ENCODE measurements at places on chromosomes 2 and 18.

DNA sequence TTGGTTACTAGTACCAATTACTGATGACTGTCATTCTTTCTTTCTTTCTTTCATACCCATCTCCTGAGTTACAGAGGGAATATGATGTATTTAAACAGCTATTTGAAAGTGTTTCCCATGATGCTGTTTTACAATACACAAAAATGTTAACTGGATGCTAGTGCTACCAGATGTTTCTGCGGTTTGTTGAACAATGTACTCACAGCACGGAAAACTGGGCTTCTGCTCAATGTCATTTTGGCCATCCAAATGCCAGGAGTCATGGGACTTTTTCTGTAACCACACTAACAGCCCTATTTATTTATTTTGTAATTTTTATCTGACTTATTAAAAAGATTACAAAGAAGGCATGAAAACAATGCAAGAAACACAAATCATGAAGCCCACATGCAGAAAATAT lies 313.8 kb downstream of the RIT2 start:
- no peak for DNase-seq

- DNase-seq: peak; percentile 74
Measured at GRCh38 chr2:237434866-237435311, 20.9 kb upstream of the COL6A3 start.

GRCh38 chr2:169108099-169108884 lies 38.9 kb downstream of the DHRS9 start:
- DNase-seq: no peak

GRCh38 chr2:239955989-239956817 lies 68.9 kb downstream of the NDUFA10 start:
- no peak for DNase-seq

DNA sequence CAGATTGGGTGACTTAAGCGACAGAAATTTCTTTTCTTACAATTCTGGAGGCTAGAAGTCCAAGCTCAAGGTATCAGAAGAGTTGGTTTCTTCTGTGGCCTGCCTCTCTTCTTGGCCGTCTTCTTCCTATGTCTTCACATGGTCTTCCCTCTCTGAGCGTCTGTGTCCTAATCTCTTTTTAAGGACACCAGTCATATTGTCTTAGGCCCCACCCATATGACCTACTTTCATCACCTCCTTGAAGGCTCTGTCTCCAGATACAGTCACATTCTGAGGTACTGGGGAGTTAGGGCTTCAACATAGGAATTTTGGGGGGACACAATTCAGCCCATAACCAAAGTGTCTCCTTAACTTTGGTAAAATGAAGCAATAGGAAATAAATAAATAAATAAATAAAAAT lies 110.9 kb upstream of the EPC2 start:
- no peak for DNase-seq

DNA sequence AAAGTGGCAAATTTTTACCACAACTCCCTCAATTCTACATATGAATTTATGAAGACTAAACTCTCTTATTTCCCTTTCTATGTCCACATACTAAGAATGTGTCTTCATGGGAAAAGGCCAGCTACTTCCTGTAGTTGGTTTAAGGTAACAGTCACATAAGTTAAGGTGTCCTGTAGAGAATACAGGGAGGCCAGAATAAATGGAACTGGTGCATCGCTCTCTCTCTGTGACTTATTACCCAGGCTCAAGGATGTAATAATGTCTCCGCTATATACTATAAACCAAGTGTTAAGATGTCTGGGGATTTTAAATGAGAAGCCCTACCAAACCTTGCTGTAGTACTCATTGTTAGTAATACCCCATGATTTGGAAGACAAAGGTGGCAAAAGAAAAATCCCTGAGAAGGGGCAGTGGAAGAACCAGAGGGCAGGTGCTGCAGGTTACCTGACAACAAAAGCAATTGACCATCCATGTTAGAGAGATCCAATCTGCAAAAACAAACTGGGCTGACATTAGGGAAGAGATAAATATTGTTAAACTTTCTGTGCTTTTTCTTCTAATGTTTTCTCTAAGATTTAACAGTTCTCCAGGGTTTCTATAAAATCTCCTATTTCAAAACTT lies 372.8 kb downstream of the TMX3 start:
- DNase-seq: no peak

DNA sequence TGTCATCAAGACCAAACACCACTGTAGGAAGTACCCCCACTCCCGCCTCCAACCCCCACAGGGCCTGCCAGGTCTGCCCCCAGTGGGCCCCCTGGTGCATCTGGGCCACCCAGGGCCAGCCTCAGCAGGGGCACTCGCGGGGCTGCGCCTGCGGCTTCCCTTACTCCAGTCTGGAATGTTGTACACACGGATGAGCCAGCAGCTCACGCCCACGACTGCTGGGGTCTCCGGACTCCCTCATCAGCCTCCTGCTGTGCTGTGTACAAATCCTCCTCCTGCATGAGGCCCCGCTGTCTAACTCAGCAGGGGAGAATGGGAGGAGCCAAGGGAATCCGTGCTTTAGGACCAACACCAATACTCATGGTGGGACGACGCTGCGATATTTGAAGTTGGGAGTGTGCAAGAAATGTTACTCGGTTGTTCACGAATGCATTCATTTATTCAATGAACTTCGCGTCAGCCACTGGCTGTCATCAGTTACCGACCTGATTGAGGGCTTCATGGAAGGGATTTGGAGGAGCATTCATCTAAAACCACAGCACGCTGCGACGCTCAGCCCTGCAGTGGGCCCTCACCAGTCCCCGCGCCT lies 654 bp upstream of the ASB1 start:
- no peak for DNase-seq

- no peak for DNase-seq
Measured at GRCh38 chr2:241722896-241723454, 11.5 kb upstream of the D2HGDH start.

DNA sequence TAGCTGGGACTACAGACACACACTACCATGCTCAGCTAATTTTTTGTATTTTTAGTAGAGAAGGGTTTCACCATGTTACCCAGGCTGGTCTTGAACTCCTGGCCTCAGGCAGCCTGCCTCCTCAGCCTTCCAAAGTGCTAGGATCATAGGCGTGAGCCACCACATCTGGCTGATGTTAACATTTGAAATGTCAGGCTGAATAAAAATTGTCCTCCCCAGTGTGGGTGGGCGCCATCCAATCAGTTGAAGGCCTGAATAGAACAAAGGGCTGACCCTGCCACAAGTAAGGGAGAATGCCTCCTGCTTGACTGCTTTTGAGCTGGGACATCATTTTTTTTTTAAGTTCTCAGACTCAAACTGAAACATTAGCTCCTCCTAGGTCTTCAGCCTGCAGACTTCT lies 21.0 kb upstream of the RHOB start:
- DNase-seq: no peak

DNA sequence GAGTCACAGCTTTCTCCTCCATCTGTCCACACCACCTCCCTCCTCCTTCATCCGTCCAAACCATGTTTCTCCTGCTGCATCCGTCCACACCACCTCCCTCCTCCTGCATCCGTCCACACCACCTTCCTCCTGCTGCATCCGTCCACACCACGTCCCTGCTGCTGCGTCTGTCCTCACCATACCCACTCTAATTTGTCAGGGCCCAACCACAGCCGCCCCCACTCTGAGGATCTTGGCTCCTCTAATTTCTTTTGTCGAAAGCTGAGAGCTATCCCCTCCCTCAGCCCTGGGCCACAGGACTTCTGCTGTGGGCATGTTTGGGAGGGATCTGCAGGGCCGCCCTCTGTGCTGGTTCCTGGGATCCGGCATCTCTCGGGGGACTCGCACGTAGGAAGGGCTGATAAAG lies 67.4 kb downstream of the TPO start:
- DNase-seq: no peak

- no peak for DNase-seq
Measured at GRCh38 chr18:35949090-35949489, 23.4 kb upstream of the RMP24 start.

GRCh38 chr2:120110507-120110906 lies 97.6 kb downstream of the EPB41L5 start:
- DNase-seq: no peak

DNA sequence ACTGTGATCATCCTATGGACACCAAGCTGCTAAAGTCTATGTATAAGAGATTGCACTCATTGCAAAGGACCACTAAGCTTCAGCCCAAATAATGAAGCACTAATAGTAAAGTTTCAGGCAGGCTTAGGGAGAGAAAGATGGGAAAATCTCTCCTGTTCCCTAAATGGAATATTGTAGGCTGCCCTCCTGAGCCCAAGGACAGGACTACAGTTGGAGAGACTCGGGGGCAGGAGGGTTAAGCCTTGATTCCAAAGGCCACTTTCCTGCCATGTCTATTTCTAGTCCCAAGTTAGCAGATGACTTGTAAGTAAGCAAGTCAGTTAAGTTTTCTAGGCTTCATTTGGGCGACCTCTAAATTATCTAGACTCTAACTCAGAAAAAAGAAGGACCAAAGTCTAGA lies 9.0 kb downstream of the TMEM247 start:
- DNase-seq: no peak

- DNase-seq: peak; percentile 15
Measured at GRCh38 chr2:177604271-177605065, 211.9 kb downstream of the AGPS start.

DNA sequence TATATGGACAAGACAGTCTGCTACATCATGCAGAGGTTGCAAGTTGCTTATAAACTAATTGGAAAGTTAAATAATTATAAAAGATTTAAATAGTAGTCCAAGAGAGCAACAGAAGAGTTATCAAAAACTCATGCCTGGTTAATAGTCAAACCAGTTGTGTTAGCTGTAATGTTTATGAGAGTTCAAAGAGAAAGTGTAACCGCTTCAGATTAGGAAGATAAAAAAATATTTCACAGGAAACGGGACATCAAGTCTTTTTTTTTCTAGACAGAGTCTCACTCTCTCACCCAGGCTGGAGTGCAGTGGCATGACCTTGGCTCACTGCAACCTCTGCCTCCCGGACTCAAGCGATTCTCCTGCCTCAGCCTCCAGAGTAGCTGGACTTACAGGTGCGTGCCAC lies 34.6 kb upstream of the RNF125 start:
- no peak for DNase-seq

- DNase-seq: no peak
Measured at GRCh38 chr2:37387148-37387835, 42.9 kb downstream of the QPCT start.

GRCh38 chr2:190771726-190772125 lies 108.9 kb upstream of the GLS start:
- no peak for DNase-seq

- no peak for DNase-seq
Measured at GRCh38 chr2:3005859-3006501, 371.6 kb downstream of the EIPR1 start.

GRCh38 chr2:28586867-28587266 lies 91.0 kb downstream of the PLB1 start:
- peak; percentile 51 for DNase-seq

- DNase-seq: no peak
Measured at GRCh38 chr2:179860255-179861026, 971 bp downstream of the ZNF385B start.

DNA sequence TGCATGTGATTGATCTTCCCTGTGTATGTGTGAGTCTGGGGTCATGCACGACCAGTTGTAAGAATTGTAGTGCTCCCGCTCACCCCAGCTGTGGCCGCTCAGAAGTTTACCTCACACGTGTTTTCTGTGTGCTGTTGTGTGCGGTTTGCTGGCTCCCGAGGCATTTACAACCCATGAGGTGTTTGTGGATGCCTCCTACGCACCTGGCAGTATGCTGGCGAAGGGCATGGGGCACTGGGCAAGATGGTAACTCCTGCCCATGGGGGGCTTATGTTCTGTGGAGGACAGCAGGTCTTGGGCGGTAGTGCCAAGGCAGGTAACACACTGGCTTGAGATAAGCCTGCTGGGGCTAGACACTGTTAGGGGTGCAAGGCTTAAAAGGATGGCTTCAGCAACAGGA lies 102.6 kb upstream of the HS6ST1 start:
- no peak for DNase-seq

DNA sequence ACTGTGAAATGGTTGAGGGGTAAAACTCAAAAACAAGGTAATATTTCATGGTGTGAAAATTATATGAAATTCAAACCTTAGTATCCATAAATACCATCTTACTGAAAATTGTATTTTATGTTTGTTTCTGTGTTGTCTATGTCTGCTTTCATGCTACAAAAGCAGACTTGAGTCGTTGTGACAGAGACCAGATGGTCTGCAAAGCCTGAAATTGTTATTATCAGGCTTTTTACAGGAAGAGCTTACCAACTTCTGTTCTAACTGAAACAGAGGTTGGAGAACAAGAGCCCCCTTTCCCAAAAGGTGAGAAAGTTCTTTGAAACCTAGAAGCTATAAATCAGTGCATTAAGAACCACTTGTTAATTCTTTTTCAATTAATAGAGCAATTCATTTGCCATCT lies 110.0 kb downstream of the COL4A4 start:
- DNase-seq: no peak

- DNase-seq: no peak
Measured at GRCh38 chr2:232377841-232378734, 463 bp upstream of the ALPP start.

DNA sequence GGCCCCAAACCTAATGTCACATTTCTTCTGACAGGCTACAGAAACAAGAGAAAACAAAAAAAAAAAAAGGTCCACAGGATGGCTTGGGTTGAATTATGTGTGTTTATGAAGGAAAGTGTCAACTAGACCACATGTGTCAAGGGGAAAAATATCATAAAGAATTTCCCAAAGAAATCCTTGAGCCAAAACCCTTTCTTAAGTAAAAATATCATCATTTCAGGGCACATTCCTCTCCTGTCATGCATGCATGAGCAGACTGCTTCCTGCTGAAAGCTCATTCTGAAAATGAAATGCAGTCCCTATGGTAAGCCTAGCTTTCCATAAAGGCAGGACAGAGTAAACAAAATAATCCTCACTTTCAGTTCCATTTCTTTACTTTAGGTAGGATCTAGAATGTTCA lies 85.7 kb upstream of the RBBP8 start:
- no peak for DNase-seq

DNA sequence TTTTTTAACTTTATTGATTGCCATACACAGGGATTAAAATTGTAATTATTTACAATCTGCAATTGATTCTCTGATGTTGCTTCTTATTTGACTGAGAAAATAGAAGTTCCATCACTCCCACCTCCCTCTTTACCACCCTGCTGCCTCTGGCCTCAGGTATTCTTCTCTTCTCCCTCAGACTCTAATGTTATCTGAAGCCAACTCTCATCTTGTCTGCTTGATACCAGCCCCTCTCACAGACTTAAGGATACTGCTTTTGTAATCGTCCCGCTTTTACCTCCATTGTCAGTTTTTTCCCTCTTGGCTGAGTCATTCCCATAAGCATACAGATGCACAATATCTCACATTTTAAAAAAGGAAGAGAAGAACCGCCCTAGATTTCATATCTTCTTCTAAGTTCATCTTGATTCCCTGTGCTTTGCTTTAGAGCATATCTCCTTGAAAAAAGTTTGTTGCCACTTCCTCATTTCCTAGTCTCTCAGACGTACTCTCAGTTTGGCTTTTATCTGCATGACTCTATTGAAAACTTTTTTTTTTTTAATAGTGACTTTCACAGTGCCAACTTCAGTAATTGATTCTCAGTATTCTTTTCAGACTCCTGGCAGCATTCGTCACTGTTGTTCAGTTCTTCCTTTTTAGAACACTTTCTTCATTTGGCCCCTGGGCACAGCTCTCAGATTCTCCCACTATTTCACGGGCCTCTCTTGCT lies 31.1 kb downstream of the SPAG16 start:
- no peak for DNase-seq

All from CD4-positive, alpha-beta T cell treated with Interferon alpha-2 for 1 hour (primary cell).